ENCODE measurements at places on chromosomes 16 and 17.
A peak's percentile ranks its signal among the peaks of the same experiment; 100 is the strongest.

DNA sequence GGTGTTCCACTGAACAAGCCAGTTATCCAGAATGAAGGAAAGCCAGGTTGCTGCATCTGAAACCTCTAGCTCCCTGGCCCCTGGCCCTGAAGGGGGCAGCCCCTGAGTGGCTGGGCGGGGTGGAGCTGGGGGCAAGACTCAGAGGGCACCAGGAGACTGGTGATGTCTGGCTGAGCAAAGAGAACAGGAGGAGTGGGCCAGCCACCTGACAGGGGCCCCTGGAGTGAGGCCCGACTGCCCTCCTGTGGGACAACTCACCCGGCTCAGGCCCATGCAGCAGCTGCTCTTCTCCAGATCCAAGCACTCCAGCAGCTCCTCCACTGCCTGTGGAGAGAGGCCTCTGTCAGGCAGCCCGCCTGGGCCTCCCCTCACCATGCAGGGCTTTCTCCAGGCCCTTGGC is 60.4 kb downstream of the PIPOX start:
- no peak for DNase-seq

DNA sequence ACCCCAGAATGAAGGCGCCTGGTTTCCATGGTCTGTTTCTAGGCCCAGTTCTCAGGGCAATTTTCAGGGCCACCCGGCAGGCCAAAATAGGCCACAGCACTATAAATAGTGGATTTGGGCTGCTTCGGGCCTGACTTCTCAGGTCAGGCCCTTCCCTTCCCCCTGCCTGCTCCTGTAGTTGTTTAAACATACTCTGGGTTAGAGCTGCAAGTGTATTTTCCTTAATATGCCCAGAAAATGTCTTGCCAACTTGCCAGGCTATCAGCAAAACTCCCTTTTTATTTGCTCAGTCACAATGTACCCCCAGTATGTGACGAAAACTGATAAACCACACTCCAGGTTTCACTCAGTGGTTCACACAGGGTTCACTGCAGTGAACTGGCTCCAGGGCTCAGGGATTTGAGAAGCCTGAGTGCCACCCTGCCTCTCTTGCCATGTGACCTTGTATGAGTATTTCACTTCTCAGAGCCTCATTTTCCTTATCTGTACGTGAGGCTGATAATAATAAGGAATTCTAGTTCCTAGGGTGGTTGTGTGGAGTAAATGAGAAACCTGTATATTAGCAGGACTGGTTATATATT is 76.5 kb downstream of the GPRC5B start:
- DNase-seq: no peak

DNA sequence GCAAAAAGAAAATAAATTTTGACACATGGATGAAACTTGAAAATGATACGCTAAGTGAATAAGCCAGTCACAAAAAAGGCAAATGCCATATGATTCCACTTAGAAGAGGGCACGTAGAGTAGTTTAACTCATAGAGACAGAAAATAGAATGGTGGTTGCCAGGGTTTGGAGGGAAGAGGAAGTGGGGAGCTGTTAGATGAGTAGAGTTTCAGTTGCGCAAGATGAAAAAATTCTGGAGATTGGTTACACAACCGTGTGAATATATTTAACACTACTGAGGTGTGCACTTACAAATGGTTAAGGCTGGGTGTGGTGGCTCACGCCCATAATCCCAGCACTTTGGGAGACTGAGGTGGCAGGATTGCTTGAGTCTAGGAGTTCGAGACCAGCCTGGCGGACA is 93.4 kb upstream of the TMEM132E start:
- DNase-seq: no peak

DNA sequence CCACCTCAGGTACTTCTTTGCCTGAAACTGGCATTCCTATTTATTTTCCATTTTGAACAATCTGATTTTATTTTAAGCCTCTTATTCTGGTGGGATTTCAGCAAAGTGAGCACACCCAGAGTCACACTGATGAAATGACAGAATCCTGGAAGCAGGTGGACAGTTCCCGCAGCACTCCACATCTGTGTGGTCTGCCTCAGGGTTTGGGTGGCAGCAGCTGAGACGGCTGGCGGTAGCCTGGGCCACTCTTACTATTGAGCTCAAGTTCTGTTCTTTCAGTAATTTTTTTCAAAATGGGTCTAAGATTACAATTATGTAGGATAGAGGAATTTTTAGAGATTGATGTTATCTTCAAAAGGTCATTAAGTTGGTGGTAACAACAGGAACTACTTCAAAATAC is 32.5 kb upstream of the ENDOV start:
- DNase-seq: no peak

DNA sequence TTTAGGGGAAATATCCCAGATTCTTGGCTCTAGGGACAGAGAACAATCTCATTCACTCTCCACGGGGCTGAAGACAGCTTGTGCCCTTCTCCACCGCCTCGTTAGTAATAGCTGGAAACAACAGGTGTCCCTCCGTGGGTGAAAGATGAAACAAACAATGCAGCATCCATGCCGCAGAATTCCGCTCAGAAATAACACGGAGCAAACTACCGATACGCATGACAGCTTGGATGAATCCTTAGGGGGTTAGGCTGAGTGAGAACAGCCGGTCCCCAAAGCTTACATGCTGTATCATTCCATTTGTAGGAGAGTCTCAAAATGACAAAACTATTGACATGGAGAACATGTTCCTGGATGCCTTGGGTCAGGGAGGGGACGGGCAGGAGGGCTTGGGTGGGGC is 29.4 kb upstream of the CACNG1 start:
- DNase-seq: no peak

DNA sequence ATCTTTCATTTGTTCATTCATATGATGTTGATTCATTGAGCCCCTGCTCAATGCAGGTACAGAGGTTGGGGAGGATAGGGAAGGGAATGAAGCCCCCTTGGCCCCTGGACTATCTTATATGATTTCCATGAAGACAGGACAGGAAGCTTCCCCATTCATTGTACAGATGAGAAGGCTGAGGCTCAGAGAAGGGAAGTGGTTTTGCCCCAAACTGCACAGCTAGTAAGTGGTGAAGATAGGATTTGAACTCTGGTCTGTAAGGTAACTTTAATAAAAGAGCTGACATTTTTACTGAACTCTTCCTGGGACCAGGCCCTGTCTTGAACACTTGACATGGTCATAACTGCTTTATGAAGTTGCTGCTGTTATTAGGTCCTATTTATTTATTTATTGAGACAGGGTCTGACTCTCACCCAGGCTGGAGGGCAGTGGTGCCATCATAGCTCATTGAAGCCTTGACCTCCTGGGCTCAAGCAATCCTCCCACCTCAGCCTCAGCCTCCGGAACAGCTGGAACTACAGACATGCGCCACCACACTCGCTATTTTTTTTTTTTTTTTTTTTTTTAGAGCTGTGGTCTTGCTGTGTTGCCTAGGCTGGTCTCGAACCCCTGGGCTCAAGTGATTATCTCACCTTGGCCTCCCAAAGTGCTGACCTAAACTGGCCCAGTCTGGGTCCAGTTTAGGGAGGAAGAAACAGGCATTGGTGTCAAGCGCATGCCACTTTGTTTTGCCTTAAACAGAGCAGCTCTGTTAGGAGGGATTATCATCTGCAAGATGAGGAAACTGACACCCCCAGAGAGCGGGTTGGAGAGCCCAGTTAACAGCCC is 5.0 kb downstream of the CTF1 start:
- DNase-seq: no peak

GRCh38 chr17:48006936-48007709 is 30.5 kb downstream of the COPZ2 start:
- DNase-seq: no peak

GRCh38 chr16:674968-675883 is at the start of gene RHBDL1:
RHBDL1 (plus strand) TSS chr16:675671; CDS start chr16:675791, 120 bp downstream.
- DNase-seq: peak; percentile 42

DNA sequence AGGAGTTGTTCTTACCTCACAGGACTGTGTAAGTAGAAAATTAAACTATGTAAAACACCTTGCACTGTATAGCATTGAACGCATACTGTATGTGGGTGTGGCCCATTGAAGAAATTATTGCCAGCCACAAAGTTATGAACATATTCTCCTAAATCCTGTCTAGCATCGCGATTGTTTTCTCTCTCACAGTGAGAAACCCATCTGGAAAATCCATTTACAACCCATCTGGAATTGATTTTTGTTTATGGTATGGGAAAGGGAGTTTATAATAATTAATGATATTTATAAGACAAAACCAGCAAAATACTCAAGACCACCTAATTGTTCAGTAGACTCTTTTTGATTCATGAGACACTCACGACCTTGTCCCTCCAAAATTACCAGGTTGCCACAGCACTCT is 22.1 kb upstream of the MON1B start:
- no peak for DNase-seq

DNA sequence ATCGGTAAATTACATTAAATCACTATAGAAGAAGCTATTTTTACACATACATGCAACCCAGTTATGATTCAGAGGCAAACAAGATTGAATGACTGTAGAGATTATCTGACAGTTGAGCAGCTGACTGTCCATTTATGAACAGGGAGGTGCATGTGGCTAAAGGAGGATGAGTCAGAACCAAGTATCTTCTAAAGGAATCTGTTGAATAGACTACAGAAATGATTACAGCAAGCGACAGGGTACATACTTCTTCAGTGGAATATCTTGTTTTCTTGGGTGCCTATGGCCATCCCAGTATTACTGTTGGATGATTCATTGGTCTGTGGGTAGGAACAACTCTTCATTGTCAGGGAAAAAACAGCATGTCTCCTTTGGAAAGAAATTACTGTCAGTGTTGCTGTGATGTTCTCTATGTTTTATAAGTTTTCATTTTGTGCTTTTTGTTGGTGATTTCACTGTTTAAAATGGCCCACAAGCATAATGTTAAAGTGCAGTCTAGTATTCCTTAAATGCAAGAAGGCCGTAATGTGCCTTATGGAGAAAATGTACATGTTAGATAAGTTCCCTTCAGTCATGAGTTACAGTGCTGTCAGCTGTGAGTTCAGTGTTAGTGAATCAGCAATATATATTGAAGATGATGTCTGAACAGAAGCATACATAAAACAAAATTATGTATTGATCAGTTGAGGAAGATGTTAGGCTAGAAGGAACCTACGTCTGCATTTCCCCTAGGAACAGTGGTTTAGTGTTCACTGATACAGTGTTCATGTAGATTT is 27.0 kb downstream of the CBFB start:
- peak; percentile 99 for DNase-seq

DNA sequence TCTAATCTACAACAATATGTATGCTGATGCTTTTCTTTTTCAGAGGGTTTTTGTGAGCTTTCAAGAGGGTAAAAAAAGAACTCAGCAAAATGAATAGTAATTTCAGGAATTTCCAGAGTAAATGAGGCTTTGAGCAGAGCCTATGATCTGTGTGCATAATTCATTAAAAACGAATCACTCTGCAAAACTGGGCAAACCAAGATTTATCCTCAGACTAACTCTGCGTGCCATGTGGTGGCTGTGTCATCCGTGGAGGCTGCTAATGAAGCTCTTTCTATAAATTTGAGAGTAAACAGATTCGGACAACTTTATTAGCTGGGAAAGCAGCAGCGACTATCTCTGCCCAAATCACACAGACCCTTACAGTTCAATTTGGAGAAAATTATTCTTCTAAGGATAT is 83.8 kb downstream of the FOXL1 start:
- DNase-seq: peak; percentile 26

DNA sequence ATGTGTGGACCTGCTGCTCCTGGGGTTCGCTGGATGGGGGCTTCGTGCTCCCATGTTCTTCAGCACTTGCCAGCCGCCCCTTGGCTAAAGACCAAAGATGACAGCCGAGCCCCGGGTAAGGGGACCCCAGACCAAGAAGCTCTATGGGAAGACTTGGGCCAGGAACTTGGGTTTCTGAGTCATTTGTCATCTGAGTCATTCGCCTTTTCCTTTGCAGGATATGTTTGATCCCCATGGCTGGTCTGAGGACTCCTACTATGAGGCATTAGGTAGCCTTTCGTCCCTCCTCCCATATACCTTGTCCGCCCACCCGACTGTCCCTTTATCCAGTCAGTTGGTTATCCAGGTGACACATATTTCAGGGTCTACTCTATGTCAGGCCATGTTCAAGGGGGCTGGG is 17.7 kb upstream of the ITGB4 start:
- DNase-seq: no peak

GRCh38 chr17:66364508-66364907 is 62.1 kb downstream of the PRKCA start:
- DNase-seq: no peak

DNA sequence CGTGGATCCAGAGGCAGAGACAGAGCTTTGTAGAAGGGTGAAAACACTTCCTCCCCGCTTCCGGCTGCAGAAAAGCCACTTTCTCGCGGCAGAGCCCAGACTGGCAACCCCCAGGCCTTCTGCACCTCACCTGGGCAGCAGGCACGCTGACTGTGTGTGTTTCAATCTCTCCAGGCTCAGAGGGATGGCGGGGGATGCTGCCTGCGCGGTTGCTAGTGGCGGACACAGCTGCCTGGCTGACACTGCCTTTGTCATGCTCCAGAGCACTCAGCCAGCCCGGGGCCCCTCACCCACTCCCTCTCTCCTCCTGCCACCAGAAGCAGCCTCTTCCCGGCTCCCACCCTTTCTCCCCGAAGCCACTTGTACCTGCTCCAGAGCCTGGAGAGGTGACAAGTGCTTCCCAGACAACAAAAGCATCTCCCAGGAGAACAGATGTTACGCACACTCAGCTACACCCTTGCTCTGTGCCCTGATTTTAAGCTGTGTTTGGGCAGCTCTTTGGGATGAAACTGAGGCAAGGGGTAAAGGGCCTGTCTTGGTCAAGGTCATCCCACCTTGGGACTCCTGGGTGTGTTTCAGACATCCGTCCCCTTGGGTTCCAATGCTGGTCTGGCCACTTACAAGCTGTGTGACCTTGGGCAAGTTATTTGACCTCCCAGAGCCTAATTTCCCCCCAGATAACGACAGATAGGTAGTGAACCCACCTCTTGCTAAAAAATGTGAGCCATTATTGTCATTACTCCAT is 9.2 kb upstream of the GLIS2 start:
- DNase-seq: no peak

- DNase-seq: no peak
Observed at GRCh38 chr16:46763147-46763546, 15.0 kb upstream of the MYLK3 start.

DNA sequence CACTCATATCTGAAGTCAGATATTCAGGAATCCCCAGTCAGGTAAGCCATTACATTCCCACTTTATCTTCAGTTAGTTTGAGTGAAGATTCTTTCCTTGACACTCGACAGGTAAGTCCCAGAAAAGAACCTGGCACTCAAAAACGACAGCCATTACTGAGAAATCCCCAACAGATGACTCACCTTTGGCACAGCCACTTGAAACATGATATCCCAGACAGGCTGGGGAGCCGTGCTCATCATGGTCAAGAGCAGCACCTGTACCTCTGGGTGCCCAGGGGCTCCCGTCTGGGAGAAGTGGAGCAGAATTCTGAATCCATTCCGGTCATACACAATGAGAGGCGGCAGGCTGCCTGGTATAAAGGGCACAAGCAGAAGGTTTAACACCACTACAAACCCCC is 16.8 kb upstream of the COG7 start:
- DNase-seq: peak; percentile 54

- DNase-seq: no peak
Observed at GRCh38 chr17:75008373-75008772, 4.1 kb upstream of the MRPL58 start.
